ENCODE measurements at places on chromosomes 1 and 21. TPM values are rescaled to one million over a fixed set of nuclear protein-coding genes. Genes with fewer than 3 reads are reported as not detected.

GRCh38 chr1:156118177-156118868, 3.8 kb downstream of the LMNA start:
- DNase-seq = peak; percentile 35

DNA sequence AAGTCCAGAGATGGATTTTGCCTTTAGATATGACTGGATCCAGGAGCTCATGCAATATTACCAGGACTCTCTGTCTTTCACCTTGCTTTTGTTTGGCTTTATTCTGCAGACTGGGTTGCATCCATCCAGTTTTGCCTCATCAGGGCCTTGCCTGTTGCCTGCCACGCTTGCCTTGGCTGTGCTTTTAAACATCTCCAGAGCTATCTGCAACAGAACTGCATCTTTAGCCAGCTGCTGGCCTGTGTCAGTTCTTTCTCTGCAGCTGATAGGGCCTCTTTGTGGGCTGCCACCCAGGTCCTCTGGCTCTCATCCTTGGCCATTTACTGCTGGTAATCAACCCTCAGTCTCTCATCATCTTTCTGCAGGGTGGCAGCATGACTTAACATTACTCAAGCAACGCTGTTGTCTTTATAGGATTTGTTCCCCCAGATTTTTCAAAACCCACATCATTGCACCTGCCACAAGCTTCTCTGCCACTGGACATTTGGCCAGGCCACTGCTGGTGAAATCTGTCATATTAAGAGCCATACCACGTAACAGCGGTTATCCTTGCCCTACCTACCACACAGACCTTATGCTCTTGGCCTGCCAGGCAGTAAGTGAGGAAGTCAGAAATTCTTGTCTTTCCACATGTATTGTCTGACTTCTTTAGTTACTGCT, 24.4 kb upstream of the HUNK start:
- no peak for DNase-seq

GRCh38 chr1:174964972-174965361, 34.8 kb upstream of the CACYBP start:
- no peak for DNase-seq

DNA sequence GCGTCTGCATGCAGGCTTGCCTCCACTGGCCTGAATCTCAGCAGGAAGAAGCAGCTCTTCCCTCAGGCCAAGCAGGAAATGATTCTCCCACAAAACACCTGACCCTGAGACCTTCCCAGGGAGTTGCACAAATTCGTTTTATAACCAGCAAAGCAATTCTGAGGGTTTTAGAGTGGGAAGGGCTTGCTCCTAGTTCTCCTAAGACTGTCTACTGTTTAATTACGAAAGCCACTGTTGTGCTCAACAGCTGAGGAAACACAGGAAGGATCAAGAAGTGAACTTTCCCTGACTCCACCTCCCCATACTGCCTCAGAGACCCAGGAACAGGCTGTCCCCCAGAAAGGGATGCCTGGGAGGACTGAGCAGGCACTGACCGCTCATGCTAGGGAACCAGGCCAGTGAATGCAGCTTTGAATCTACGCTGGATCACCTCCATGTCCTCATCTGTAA, 37.0 kb upstream of the PUM1 start:
- peak; percentile 95 for DNase-seq

DNA sequence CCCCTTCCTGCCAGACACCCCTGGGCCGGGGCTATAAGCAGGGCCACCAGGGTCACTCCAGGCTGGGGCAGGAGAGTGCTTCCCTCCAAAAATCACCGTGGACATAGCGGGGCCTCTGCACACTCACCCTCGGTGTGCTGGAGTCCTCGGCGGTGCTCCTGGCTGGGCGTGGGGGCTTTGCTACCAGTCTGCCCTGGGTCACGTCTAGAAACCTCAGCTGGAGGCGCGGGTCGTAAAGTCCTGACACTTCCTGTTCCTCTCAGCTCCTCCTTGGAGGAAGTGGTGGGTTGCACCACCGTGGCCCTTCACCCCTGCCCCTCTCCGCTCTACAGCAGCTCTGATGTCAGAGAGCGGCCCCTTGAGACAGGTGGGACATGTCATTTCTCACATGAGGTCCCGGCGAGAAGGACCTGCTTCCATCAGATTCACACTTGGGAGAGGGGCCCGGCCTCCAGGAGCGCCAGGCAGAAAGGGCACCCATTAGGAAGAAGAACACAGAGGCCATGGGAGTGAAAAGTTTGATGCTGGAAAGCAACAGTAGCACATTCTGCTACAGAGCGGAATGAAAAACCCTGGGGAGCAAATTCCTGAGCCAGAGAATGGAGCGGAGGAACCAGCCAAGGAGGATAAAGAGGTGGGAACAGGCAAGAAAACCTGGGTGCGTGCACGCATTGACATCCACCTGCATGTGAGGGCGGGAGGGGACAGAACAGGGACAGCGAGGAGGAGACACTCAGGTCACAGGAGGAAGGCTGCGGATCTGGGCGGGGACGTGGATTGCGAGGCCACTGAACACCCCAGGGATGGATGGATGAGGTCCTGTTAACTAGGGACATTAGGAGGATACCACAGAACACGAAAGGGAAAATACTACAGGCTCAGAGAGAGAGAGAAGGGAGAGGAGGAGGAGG, at the start of gene ITGB2:
TSS of gene ITGB2 (minus strand) at position 206 of the 911 bp plus-strand sequence. CDS start 10,117 bp downstream, outside the sequence.
- DNase-seq = no peak

GRCh38 chr1:101228424-101229134, 8.2 kb upstream of the S1PR1 start:
- DNase-seq = no peak

DNA sequence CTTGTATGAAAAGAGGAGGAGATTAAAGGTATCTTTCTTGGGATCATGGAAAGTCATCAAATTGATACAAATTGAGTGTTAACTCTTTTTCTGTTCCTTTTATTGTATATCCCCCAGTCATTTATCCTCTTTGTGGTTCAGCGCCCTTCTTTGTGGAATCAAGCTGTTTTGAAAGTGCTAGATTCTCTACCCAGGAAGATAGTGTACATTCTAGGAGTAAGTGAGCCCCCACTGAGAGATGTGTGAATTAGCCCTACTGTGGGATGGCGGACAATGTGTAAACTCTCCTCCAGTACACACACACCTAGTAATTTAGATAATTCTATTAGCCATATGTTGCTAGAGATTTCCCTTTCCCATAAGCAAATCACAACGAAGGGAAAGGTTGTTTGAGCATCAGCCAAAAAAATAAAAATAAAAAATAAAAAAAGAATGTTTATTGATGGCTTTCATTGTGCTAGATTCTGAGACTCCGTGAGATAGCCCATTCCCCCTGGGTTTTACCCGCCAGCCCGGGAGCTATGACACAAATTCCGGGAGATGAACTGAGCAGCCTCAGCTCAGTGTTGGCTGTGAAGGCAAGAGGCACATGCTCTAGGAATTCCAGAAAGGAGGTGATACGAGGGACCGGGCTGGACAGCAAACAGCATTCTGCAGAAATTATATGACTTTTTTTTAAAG, 378.4 kb upstream of the RUNX1 start:
- no peak for DNase-seq

DNA sequence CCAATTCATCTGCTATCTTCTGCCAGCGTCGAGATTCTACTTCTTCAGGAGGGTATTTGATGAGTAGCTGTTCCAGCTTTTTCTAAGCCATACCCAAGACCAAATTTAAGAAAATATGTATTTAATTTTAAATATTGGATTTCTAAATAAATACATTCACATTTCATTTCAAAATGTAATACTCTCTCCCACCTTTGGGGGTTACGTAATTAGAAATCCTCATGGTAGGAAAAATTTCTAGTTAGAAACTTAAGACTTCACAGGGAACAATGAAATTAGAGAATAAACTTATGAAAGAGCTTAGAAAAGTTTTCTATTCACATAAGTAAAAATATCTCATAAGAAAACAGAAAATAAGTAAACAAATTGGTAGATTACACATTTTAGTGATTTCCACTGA, 102.9 kb downstream of the ZZZ3 start:
- DNase-seq = no peak

GRCh38 chr1:31791131-31791858, 24.5 kb downstream of the SPOCD1 start:
- no peak for DNase-seq

- DNase-seq = no peak
These were observed 127.5 kb downstream of the RNF220 start for GRCh38 chr1:44532567-44532944.

DNA sequence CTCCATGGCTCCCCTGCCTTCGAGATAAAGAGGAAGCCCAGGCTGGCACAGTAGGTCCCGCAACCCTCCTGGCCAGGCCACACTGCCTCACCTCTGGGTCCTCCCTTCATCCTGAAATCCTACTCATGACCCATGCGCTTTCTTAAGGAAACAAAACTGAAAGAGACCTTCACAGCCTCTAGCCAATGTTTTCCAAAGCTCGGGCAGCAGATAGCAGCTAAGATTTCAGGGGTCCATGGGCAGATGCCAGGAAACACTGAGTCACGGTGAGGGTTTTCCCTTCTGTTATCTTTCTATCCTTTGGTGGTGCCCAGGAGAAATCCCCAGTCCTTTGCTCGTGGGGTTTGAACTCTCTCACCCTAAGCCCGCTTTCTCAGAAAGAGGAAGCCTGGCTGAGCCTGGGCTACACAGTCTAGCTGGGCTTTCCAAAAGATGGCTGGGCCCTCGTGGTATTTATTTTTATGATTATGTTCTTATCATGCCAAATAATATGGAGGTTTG, 26.6 kb downstream of the TTC39A start:
- DNase-seq = peak; percentile 53

DNA sequence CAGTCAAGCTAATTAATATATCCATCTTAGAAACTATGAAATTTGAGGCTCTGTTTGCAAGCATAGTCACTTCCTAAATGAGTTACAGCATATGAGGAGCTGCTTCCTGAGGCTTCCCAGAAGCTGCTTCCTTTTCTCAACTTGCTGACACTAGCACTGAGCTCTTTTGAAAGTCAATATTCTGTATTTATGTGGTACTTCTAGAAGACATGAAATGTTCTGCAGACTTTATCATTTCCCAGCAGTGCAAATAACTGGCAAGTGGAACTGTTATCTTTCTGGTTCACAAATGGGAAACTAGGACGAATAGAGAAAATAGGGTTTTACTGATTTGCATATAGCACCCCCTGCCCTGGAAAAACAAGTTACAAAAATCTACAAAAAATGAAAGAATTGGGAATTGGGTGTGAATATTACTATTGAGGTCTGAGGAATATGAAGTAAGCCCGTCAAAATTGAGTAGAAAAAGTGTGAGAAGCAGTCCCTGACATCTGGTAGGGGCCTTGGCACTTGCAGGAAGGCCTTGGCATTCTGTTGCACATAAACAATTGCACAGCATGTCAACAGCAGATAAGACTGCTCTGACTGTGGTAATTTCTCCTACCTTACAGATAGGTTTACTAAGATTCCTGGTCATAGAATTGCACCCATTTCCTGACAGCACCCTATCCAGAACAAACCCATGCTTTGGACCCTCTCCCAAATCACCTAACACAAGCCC, 7.1 kb downstream of the GIPC2 start:
- DNase-seq = no peak

- peak; percentile 90 for DNase-seq
These were observed 48.2 kb upstream of the IRF2BP2 start for GRCh38 chr1:234658138-234658537.

DNA sequence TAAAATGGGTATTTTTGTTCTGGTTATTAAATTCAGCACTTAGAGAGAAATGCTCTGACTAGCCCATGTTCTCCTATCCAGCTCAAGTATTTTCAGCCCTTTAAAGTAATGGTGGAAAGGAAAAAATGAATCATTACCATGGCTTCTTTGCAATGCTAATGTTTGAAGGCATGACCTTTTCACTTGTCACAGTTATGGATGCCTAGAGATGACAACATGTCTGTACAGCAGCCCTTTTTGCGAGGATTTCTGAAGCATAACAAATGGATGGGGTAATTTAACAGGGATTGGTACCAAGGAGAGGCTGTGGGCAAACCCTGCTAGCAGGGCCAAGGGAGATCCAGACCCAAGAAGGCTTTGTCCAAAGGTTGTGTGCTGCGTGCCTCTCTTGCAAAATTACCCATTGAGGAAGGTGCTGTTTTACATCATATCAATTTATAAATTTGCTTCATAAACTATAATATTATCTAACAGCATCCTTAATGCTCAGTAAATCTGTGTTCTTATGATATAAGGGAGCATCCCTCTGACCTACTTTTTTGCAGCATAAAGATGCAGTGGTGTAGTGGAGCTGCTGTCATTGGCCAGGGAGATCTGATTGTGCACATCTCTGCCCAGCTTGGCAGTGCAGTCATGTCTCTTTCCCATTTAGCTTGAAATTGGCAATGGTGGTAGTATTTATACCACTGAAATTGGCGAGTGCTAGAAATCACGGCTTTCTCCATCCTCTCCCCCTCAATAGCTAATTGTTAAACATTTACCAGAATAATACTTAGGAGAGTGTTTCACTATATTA, 327.1 kb downstream of the PCP4 start:
- no peak for DNase-seq

DNA sequence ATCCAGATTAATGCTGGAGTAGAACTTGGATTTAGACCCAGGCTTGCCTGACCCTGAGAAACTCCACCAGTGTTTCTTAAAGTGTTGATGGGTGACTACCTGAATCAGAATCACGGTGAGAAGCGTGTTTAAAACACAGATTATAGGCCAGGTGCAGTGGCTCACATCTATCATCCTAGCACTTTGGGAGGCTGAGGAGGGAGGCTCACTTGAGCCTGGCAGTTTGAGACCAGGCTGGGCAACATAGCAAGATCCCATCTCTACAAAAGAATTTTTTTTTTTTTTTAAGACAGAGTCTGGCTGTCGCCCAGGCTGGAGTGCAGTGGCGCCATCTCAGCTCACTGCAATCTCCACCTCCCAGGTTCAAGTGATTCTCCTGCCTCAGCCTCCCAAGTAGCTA, 56.3 kb upstream of the TENT5B start:
- no peak for DNase-seq

DNA sequence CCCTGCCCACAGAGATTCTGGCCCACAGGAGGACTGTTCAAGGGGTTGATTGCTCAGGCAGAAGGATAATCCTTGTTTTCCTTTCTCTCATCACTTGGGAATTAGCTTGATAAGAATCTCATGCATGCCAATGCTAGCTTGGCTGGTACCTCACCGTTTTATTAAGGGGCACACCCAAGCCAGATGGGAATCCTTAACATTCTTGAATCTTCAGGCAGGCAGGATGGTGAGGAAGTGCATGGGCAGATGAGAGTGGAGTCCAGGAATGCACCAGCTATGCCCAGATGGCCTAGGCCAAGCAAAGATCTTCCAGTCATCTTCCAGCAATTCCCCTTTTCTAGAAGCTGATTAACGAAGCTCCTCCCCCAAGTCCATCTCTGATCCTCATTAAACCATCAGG, 4.1 kb upstream of the LCE7A start:
- DNase-seq = no peak

Gene SPRR1B
- not detected for total RNA-seq

Gene CELA2A
- total RNA-seq = not detected

Gene UMODL1
- total RNA-seq = not detected

Gene CHRNB2
- total RNA-seq = not detected

Gene ACOT11
- total RNA-seq = 0.66 TPM

Gene SPRR2G
- total RNA-seq = not detected

Gene HMGB4
- total RNA-seq = not detected

Gene EVI5
- 3.0 TPM for total RNA-seq

Gene LCE1F
- total RNA-seq = not detected

Gene FHL3
- 18.2 TPM for total RNA-seq

Gene DENND2C
- total RNA-seq = 0.84 TPM

Measured in M059J (cell line).